ENCODE measurements at places on chromosomes 12 and 14.

- H3K27me3 ChIP-seq, result no peaks in the 10 kb centered on the region
- H3K4me3 ChIP-seq, result no peak overlapping the region
- DNase-seq, result no peak
Observed at GRCh38 chr14:45743884-45744283, 490.9 kb upstream of the MIS18BP1 start.

- no peak for DNase-seq
- no peaks in the 10 kb centered on the region for H3K36me3 ChIP-seq
- H3K27me3 ChIP-seq, result no peaks in the 10 kb centered on the region
Observed at GRCh38 chr12:31562594-31563328, 28.2 kb downstream of the DENND5B start.

- H3K27me3 ChIP-seq, result no peaks in the 10 kb centered on the region
- H3K36me3 ChIP-seq, result no peaks in the 10 kb centered on the region
- peaks cover 3% of the 10 kb centered on the region for H3K4me1 ChIP-seq
- no peak overlapping the region for H3K27ac ChIP-seq
- DNase-seq, result peak; percentile 58
Observed at GRCh38 chr12:32159925-32160324, 53.3 kb downstream of the BICD1 start.

- DNase-seq, result no peak
- peak overlapping the region; percentile 91 for H3K27ac ChIP-seq
- peaks cover 13% of the 10 kb centered on the region for H3K36me3 ChIP-seq
Observed at GRCh38 chr14:75824318-75824717, 157.5 kb downstream of the TGFB3 start.

- H3K4me3 ChIP-seq, result no peak overlapping the region
- no peak overlapping the region for H3K27ac ChIP-seq
- no peaks in the 10 kb centered on the region for H3K27me3 ChIP-seq
Observed at GRCh38 chr12:76069339-76069738, 15.1 kb downstream of the NAP1L1 start.

DNA sequence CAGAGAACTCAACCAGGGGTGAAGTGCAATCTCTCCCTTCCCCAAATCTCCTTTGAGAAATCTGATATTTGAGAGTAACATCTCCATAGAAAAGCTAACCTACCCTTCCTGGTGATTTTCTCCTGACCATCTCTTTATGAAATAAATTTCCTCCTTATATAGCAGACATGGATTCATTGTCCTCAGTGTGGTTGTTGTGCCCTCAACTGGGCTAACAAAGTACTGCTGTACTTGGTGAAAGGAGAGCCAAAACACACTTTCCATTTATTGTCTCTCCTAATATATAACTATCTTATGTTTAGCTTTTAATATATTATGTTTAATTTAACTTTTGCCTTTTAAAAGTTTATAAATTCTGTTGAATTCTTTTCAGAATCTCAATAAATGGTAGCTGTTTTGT, 65.1 kb upstream of the SLCO1B1 start:
- no peaks in the 10 kb centered on the region for H3K27me3 ChIP-seq
- H3K27ac ChIP-seq, result no peak overlapping the region
- H3K4me1 ChIP-seq, result no peaks in the 10 kb centered on the region
- H3K36me3 ChIP-seq, result no peaks in the 10 kb centered on the region
- DNase-seq, result no peak

DNA sequence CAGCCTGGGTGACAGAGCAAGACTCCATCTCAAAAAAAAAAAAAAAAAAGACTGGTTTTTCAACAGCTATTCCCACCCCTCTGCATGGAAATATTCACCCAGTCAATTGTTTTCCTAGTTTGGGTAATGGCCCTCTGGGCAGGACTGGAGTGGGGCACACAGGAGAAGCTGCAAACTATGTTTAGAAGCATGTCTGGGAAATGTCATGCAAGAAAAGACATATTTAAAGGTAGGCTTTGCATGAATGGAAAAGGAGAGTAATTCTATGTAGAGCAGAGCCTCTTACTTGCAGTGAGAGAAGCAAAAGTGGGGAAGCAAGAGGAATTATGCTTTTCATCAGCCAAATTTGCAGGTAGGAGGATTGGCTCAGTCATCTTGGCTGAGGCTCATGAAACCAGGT, 276.5 kb upstream of the PLEKHG7 start:
- H3K27ac ChIP-seq, result no peak overlapping the region
- H3K27me3 ChIP-seq, result no peaks in the 10 kb centered on the region
- H3K4me3 ChIP-seq, result no peak overlapping the region
- H3K4me1 ChIP-seq, result no peaks in the 10 kb centered on the region

- peak; percentile 61 for DNase-seq
- no peaks in the 10 kb centered on the region for H3K36me3 ChIP-seq
- no peaks in the 10 kb centered on the region for H3K27me3 ChIP-seq
- H3K27ac ChIP-seq, result no peak overlapping the region
Observed at GRCh38 chr14:65910108-65910786, 497.7 kb downstream of the FUT8 start.

All from muscle of leg (tissue), 16 donors.